ENCODE measurements at places on chromosomes 13 and 19.

DNA sequence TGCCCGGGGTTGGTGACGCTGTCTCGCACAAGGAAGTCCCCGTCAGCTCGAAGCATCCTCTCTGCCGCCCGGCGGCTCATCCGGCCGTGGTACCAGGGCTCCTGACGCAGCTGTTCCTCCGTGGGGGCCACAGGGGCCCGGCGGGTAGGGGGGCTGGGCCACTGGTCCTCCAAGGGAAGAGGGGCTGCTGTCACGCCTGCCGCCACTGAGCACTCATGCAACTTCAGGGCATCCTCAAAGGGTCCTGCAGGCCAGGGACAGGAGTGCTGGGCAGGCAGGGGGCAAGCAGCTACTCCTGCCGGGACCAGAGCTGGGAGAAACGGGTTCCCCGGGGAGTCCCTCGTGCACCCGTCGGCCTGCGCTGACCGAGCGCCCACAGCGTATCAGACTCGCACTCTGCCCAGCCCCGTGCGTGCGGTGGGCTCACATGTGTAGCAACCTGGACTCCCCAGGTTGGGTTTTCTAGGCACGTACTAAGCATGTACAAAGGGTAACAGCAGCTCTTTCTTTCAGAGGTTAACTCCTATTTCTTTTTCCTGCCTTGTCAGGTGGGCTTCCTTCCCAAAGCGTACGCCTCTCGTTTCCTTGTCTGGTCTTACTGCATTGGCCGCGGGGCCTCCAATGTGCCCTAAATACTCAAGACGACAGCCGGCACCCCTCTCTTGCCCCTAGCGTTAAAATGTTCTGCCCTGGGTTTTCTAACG, 13.4 kb upstream of the C2CD4C start:
- DNase-seq: no peak

DNA sequence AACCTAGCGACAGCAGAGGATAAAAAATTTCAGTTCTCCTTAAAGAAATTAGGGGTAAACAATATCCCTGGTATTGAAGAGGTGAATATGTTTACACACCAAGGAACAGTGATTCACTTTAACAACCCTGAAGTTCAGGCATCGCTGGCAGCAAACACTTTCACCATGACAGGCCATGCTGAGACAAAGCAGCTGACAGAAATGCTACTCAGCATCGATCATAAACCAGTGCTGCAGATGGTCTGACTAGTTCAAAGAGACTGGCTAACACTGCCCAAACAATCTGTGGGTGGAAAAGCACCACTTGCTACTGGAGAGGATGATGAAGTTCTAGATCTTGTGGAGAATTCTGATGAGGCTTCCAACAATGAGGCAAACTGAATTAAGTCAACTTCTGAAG, 19.9 kb upstream of the ACOD1 start:
- DNase-seq: no peak

DNA sequence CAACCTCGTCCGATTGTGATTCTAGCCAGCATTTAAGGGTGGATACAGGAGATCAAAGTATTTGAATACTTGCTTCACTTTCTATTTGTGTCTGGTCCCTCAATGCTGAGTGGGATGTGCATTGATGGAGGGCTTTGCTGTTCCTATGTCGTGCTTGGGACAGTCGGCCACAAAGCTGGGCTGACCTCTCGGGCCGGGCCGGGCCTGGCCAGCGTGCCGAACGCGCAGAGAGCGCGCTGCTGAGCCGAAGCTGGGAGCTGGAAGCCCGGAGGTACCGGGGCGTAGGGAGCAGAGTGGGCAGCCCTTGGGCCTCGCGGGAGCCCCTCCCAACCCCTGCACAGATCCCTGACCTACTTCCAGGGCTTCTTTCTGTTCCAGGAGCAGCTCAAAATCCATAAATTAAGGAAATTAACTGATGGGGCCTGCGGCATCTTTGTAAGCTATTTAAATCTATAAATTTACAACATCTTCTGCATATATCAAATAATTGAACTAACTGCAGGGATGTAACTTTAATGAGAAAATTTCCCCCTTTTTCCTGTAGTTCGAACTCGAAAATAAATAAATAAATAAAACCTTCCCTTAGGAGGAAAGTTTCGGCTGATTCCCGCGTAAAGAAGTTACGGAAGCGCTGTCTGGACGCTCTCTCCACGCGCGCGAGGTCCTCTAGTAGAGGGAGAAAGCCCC, 1.8 kb upstream of the KCTD15 start:
- no peak for DNase-seq

DNA sequence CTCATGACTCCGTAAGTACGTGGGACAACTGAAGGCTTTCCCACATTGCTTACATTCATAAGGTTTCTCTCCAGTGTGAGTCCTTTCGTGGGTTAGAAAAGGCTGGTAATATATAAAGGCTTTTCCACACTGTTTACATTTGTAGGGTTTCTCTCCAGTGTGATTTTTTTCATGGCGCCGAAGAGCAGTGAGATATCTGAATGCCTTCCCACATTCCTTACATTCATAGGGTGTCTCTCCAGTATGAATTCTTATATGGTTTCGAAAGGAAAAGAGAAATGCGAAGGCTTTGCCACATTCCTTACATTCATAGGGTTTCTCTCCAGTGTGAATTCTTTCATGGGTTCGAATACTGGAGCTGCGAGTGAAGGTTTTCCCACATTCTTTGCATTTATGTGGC, 29.5 kb downstream of the ZNF490 start:
- no peak for DNase-seq

DNA sequence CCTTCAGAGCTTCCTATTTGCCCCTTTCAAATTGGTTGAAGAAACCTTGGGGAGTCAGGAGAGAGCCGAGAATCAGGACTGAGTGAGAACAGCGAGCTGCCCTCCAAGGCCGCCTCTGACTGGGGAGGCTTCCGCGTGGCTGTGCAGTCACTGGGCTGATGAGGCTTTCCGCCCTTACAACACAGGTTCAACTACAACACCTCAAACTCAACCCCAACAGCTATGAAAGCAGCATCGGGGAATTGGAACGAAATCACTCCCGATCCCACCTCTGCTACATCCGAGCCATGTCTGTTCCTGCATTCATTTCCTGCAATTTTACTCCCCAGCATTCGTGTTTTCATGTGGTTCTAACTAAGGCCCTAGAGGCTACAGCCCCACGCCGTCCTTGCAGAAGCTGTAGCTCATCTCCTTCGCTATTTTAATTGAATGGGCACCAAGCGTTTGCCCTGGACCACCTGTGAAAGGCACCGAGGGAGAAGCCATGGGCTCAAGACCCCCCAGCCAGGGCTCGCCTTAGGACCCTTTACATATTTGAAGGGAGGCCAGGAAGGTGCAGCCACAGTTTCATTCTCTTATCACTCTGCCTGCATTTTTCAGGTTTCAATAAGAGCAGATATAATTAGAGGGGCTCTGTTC, 12.3 kb upstream of the RASA3 start:
- no peak for DNase-seq

DNA sequence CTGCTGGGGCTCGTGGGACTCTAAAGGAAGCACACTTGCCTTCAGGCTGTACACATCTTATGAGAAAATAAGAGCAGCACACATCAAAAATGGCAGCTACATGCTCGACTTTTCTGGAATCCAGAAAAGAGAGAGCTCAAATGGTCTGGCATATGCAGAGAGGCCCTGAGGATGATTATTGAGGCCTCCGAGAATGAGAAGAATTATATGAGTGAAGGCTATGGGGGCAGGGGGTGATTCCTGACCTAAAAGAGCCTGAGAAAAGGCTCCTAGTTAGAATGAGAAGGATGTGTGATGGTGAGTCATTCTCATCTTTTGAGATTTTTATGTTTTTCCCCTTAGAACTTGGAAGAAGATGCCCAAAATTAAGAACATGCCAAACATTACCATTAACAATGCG, 97.1 kb downstream of the HSPH1 start:
- DNase-seq: no peak
